ENCODE measurements at places on chromosomes 2 and 18.

- no peak for DNase-seq
Observed at GRCh38 chr18:49376046-49376445, 84.4 kb downstream of the DYM start.

DNA sequence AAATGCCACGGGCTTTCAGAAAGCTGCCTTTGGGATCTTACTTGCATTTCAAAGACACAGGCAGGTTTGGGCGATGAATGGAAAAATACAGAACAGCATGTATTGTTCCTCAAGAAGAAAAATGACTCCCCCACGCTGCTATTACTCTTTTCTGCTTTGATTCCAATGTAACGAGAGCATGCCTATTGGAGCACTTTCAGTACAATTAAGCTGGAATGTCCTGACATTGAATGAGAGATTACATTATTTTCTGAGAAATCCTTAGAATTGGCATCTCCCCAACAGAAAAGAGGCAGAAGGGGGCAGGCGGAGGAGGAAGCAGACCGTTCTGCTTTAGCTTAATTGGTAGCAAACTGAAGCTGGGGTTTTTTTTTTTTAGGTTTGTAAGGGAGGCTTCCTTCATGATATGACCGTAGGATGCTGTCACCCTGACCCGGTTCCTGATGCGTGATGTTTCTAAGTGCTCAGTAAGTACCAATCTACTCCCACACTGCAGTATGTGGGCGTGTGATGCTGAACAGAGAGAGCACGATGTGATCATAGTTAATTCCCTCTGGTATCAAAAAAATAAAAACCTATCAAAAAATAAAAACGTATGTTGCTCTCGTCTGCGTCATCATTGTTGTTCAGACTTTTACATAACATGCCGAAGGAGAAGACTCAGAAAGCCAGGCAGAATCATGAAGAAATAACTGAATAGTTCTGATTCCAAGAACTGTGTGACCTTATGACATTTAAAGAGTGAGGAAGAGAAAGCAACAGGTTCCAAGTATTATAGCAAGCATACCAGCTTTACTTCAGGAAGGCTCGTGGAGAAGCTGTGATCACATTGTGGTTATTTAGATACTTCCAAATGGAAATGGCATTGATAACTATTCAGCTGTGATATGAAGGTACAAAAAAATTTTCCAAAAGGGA, 40.5 kb downstream of the LONRF2 start:
- no peak for DNase-seq

DNA sequence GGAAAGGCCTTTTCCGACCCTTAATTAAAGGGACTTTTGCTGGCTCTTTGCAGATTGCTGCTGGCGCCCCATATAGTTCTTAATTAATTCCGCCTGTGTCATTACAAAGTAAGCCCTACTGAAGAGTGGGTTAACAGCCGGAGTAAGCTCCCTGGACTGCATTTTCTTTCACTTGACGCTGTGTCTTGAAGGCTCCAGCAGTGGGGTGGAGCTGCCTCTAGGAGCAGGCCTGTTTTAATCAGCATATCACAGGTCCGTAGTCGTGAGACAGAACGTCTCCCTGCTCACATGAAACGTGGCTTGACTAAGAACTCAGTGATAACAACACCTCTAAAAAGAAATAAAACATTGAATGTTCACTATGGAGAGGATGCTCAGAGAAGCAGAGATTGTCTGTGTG, 329.9 kb upstream of the RAB12 start:
- no peak for DNase-seq

- DNase-seq: no peak
Observed at GRCh38 chr2:41446266-41446665, 601.6 kb upstream of the PKDCC start.

- DNase-seq: no peak
Observed at GRCh38 chr2:69100220-69100723, 87.3 kb downstream of the ANTXR1 start.

GRCh38 chr2:188170356-188170755, 121.3 kb upstream of the GULP1 start:
- no peak for DNase-seq

GRCh38 chr2:8573234-8573941, 108.5 kb upstream of the ID2 start:
- DNase-seq: no peak

GRCh38 chr2:239105234-239105633, 257.3 kb downstream of the TWIST2 start:
- DNase-seq: no peak

DNA sequence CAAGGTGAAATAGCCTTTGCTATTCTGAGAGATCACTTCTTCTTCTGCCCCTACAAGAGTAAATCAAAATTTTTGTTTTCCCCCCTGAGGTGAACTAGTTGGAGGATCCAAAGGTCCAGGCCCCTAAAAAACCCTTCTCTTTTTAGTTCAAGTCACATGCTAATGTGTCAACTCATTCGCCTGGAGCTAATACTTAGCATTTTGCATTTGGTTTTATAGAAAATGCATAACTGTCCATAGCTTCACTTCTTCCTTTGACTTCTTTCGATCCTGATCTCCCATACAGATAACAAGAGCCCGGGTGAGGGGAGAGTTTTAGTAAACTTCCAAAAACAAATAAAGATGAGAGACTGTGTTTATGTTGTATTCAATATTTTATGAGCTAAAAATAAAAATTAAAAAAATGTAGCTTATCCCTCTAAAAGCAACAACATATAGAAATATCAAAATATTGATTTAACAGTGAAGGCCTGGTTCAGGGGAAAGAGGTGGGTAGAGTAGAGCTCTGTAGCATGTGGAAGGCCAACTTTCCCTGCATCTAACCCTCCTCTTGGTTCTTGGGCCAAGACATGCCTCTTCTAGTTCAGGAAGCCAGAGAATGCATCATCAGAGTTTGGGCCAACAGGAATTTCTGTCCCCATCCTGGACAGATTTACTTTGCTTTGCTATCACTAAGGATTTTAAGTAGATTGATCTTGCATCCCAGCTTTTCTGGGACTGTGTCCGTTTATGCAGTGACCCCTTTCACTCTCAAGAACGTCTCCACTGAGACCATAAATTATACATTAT, 333.8 kb downstream of the ALK start:
- DNase-seq: no peak

DNA sequence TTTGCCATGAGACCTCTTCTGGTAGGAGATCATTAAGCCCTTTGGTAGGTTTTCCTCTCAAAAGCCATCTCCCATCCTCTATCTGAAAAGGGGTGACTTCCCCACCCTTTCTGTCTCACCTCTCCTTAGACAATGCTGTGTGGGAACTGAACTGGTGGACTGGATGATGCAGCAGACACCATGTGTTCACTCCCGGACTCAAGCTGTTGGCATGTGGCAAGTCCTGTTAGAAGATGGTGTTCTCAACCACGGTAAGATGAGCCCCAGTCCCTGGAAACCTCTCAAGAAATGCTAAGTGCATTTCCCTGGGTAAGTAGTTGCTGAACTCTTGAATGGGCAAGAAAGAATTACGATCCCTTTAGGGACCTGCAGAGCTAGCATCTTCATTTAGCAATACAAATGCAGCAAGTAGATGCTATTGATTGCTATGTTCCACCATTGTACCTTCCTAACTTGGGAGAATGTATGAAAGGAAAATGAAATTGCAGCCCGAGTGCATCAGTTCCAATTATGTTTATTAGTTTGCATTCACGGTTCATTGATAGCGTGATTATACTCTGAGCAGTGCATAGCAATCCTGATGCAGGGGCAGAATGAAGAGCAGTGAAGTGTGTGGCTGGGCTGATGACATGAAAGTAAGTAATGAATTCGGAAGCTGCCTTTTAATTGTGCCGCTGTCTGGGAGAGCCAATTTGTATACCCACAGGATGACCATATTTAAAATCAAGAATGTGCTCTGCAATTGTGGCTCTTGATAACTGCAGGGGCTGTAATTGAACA, 110.0 kb upstream of the MAP3K20 start:
- DNase-seq: no peak

All from stimulated activated CD8-positive, alpha-beta memory T cell treated with anti-CD3 and anti-CD28 coated beads, Interleukin-4, amount 100 ng/mL, for 1 hour (primary cell).